Right kidney (tissue), 9 donors: ENCODE measurements at places on chromosomes 11 and 22.

- no peak for DNase-seq
These were observed 10.7 kb upstream of the NLRP6 start for GRCh38 chr11:267491-267994.

DNA sequence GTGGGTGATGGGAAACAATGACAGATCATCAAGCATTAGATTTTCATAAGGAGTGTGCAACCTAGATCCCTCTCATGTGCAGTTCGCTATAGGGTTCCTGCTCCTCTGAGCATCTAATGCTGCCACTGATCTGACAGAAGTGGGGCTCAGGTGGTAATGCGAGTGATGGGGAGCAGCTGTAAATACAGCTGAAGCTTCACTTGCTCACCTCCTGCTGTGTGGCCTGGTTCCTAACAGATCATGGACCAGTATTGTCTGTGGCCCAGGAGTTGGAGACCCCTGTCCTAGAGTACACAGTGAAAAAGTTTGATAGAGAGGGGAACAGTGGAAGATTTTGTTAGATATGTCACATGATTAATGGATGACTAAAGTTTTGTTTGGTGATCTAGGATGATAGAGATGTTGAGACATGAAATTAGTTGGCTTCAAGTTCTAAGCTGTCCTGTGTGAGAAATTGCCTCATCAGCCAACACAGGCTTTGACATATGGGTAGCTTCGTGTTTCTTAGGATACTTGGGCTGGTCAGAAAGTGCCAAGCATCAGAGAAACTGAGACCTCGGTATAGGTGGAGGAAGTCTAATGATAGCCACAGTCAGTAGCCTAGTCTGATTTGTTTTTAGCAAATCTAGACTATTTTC, 47.4 kb downstream of the ARHGEF12 start:
- DNase-seq = no peak

GRCh38 chr11:64857485-64857884, 13.0 kb upstream of the CDC42BPG start:
- DNase-seq = no peak

GRCh38 chr11:47889714-47890441, 41.7 kb upstream of the NUP160 start:
- no peak for DNase-seq

DNA sequence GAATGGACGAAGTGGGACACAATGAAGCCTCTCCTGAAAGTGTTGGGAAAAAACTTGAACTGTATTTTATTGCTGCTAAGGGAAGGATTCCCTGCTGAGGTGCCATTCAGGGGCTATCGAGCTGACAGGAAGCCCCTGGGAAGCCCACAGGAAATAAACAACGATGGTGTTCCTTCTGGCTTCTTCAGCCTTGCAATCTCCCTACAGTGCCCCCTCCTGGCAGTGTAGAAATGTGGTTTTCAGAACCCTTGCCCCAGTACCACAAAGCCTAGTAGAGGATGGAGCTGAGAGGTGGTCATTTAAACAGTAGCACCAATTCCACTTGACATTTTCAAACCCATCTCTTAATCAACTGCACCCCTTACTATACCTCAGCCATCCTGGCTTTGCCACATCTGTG, 676.7 kb upstream of the ARHGAP42 start:
- no peak for DNase-seq

DNA sequence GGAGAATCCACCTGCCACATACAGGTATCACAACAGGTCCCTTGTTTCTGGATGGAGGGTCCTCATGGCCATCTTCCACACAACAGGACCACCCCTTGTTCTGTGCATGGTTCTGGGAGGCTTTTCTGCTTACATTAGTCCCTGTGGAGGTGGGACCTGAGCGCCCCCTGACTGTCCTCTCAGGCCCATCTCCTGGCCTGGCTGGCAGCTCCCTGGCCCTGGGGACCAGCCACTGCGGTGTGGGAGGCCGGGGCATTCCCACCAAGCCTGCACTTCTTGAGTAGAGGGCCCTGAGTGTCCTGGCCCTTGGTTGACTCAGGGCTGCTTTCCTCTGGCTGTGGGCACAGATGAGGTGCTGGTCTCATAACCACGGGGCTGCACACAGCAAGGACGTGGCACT, 5.0 kb downstream of the COX8A start:
- no peak for DNase-seq

DNA sequence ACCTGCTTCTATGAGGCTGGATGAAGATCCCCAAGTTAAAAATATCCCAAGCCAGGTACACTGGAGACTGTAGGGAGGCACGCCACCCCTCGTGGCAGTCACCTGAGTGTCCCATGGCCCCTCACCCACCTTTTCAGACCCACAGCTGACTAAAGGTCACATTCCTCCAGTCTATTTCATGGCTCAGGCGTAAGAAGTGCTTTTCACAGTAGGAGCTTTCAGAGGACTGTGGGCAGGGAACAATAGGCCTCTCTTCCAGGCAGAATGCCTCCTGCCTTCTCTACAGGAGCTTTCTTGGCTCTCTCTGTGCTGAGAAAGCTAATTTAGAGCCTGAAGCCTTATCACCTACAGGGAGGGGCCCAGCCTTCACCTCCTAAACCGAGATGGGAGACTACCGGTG, 73.8 kb downstream of the C11orf58 start:
- DNase-seq = no peak
